ENCODE measurements at places on chromosomes 2 and 18. TPM values are rescaled to one million over a fixed set of nuclear protein-coding genes. Genes with fewer than 3 reads are reported as not detected.

The SERPINB2 gene
- total RNA-seq: not detected

DNA sequence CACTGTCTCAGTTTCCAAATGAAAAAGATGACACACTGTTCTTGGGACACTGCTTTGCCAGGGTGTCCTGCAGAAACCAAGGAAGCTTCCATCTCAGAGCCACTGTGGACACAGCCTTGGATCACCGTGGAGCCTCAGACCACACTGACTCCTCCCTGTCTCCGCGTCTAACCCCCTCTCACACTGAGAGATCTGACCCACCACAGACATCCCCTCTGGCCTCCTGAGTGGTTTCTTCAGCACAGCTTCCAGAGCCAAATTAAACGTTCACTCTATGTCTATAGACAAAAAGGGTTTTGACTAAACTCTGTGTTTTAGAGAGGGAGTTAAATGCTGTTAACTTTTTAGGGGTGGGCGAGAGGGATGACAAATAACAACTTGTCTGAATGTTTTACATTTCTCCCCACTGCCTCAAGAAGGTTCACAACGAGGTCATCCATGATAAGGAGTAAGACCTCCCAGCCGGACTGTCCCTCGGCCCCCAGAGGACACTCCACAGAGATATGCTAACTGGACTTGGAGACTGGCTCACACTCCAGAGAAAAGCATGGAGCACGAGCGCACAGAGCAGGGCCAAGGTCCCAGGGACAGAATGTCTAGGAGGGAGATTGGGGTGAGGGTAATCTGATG is 113.4 kb upstream of the PKDCC start:
- DNase-seq: no peak

DNA sequence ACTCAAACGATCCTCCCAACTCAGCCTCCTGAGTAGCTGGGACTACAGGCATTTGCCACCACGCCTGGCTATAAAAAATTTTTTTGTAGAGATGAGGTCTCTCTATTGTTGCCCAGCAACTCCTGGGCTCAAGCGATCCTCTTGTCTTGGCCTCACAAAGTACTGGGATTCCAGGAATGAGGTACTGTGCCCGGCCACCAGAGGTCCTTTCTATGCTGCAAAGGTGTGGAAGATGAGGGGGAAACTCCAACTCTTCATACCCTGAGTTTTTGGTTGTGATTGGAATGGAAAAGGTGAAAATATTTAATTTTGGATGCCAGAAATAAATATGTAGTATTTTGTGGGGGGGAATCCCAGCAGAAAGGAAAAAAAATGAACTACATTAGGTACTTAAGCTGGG is 36.0 kb downstream of the MRPL33 start:
- DNase-seq: no peak

DNA sequence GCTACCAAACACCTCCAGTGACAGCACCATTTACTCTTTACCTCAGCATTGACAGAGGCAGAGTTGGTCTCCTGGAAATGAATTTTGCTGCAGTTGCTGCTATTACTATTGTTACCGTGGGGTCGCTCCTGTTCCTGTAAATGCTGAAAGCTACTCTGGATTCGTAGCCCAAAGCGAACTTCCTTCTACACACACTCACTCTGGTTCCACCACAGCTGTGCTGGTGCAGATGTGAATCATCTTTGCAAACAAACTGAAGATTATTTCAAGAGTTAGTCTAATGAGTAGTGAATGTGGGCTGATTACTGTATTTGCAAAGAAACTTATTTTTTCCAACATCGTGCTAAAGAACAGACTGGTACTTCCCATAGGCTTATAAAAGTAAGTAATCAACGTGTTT is 304.0 kb downstream of the LPIN1 start:
- DNase-seq: no peak

Data from cerebellum (tissue), 4 donors.